NCI-H2029 treated with DMSO at 0.1 percent for 48 hours (cell line): ENCODE measurements at places on chromosomes 11 and 22.

DNA sequence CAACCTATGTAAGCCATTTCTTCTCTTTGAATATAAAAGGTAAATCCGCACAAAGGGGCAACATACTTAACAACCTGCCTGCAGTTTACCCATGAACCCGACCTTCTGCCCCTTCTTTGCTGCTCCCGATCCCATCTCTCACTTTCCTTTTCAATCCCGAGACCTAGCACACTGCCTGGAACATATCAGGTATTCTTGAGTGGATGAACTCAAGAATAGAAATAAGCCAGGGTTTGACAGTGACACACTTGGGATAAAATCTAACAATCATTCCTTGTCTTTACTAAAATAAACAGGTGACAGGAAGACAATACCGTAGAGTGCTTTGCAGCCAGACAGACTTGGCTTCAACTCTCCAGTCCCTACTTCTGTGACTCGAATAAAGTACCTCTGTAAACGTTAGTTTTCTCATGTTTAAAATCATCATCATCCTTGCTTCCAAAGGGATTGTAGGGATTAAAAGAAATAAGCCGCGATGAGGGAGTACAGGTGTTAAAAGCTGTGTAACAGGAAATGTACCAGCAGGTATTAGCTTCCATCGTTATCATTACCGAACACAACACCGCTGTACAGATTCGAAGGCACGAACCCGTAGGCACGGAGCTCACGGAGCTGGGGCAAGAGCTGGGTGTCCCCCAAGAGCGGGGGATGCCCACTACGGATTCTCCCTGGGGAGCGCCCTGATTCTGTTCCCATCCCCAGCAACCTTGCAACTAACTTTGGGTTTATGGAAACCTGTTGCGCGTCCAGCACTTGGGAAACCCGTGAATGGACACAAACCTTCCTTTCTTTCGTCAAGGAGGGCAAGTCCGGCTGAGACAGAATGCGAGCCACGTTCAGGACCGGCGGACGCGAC lies 720 bp downstream of the UFD1 start:
- DNase-seq: no peak

DNA sequence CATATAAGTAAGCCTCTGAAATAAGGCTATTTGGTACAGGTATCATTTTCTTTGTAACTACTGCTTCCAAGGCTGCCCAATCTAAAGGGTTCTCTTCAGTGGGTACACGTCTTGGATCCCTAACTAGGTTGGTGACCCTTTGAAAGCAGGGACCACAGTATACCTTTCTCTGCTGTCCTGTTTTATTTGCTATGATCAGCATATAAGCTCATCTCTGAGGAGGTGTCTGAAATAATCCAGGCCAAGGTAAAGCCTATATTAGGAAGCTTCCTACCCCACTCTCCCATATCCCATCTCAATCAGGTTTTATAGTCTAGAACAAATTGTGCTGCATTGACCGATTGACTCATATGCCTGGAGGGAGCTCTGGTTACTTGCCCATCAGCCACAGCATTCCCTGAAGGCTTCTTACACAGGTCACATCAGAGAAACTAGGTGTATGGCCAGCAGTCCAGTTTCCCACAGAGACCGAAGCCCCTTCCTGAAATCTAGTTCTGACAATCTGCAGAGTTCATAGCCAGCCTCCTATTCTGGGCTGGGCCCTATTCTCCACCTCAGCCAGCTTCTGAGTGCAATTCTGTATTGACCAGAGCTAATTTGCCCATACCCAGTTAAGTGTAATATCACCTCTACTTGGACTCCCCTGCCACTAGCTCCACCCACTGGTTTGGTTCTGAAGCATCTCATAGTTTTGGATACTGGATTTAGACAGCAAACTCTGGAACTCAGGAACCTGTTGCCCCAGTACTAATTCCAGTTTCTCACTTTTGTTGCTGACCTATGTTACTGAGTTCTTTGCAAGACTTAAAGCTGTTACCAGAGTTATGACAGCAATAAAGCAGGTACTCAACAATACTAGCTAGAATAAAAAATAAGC lies 62.1 kb upstream of the ARHGAP20 start:
- DNase-seq: no peak

GRCh38 chr22:37804881-37805809 lies 2.6 kb upstream of the GCAT start:
- DNase-seq: peak; percentile 14

DNA sequence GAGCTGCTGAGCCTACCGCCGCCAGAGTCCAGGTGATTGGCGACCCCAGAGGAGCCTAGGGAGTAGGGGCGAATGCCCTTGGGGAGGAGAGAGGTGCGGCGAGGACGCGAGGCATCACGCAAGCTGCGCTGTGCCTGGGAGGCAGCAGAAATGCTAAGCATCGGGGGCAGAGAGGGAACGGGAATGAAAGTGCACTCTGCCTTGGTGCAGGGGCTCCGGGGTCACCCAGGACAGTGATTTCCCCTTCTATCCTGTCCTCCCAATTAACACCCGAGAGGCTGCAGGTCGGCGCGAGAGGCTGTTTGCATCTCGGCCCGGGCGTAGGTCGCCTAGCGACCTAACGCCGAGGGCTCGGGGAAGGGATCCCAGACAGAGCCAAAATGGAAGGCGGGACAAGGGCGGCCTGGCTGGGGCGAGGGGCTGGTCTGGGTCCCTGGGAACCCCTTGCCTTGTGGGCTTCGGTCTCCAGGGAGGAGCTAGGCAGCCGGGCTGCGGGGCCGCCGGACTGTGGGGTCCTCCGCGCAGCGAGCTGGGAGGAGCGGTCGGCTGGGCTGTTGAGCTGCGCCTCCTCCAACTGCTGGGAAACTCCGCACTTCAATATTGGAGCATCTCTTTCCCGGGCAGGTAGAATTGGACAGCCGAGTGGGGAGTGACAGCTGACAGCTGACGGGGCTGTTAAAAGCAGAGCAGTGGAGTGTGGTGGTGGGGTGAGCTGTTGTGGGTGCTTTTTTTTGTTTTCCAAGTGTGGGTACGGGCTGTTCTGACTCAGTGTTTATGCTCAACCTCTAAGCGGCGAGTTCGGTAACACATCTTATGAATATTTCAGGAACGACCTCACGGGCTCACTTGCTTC lies 657 bp downstream of the ELMOD1 start:
- no peak for DNase-seq

- no peak for DNase-seq
Observed at GRCh38 chr11:35546317-35546716, 20.9 kb upstream of the PAMR1 start.

DNA sequence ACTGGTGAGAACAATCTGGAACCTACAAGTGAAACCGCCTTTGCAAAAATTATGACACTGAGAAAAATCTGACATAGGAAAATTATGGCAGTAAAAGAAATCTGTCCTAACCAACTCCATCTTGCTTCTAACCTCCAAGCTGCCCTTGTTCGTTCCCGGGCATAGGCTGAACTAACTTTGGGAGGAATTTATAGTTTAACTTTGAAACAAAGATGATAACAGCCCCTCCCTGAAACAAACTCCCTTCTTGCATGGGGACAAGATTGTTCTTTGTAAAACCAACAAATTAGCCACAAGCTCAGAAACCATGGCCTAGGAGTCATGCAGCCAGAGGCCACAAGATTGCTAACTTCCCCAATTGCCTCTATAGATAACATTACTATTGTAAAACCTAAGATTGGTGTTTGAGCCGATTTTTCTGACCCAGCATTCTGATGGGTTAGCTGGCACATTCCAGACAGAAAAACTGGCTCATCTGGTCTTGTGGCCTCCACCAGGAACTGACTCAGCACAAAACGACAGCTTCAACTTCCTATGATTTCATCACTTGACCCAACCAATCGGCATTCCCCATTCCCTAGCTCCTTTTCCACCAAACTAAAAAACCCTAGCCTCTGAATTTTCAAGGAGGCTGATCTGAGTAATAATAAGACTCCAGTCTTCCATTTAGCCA lies 3.6 kb upstream of the CCDC81 start:
- no peak for DNase-seq

GRCh38 chr22:32661296-32661695 lies 140.2 kb upstream of the TIMP3 start:
- no peak for DNase-seq

- no peak for DNase-seq
Observed at GRCh38 chr11:15870911-15871310, 485.4 kb downstream of the SOX6 start.

GRCh38 chr11:8230178-8230859 lies 33.4 kb downstream of the LMO1 start:
- DNase-seq: no peak

- DNase-seq: no peak
Observed at GRCh38 chr11:93741882-93742226, 382 bp downstream of the C11orf54 start.

- DNase-seq: no peak
Observed at GRCh38 chr11:76209375-76209972, 3.2 kb upstream of the WNT11 start.

- peak; percentile 87 for DNase-seq
Observed at GRCh38 chr11:59142530-59143507, at the start of gene FAM111A. Gene FAM111A, plus strand, starts transcription at chr11:59142856. Its CDS starts 6,017 bp downstream, at chr11:59148873.

GRCh38 chr22:44955102-44955501 lies 54.7 kb downstream of the PHF21B start:
- no peak for DNase-seq

DNA sequence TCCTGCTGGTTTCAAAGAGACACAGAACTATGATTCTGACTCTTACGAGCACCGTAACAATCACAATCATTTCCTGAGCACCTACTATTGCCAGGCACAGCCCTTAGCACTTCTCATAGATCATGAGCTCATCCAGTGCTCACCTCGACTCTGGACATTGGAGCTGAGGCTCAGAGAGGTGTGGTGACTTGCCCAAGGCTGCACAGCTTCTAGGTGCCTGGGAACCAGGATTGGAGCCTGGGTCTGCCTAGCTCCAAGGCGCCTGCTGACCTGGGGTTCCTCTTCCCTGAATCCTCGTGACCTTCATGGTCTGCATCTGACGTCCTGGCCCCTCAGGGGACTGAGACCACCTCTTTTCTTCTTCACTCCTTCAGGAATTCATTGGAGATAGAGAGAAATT lies 50.6 kb upstream of the CRYBB3 start:
- DNase-seq: no peak

GRCh38 chr11:109192864-109193263 lies 229.1 kb upstream of the C11orf87 start:
- DNase-seq: no peak

- DNase-seq: no peak
Observed at GRCh38 chr11:2470495-2470894, 25.7 kb downstream of the KCNQ1 start.

- no peak for DNase-seq
Observed at GRCh38 chr11:69920345-69921127, 101.3 kb upstream of the FGF3 start.

DNA sequence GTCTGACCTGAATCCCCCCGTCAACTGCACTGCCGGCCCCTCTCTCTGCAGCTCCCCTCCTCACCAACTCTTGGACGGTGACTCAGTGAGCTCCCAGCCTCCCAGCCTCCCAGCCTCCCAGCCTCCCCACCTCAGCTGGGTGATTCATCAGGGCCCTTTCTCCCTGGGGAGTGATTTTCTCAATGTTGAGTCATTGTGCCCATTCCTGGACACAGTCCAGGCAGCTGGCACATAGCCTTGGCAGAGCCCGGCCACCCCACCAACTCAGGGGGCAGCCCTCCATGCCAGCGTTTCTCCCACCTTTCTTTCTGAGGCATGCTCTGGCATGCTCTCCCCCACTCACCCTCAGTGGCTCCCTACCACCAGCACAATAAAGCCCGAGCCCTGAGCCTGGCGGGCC lies 30.7 kb downstream of the PDE2A start:
- no peak for DNase-seq

DNA sequence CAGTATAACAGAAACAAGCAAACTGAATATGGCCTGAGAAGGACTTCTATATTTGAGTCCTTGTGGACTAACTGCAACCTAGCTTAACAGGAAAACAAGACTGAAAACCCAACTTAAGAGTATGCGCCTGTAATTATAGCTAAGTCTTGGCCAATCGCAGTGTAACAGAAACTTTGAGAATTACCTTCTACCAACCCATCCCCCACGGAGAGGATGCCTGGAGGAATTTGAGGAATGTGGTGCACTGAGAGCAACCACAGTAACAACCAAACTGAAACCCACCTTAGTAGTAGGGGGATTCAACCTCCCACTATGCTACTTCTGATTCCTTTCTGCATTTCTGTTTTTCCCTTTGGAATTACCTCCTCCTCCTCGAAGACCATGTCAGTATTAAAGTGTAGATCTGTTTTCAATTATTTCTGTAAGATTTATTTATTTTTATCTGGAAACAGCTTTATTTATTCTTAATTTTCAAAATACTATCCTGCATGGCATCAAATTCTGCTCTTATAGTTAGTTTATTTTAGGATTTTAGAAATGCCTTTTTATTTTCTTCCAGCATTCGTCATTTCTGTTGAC lies 393.6 kb downstream of the KCNA4 start:
- no peak for DNase-seq

- no peak for DNase-seq
Observed at GRCh38 chr22:32949391-32950173, 108.6 kb downstream of the SYN3 start.

DNA sequence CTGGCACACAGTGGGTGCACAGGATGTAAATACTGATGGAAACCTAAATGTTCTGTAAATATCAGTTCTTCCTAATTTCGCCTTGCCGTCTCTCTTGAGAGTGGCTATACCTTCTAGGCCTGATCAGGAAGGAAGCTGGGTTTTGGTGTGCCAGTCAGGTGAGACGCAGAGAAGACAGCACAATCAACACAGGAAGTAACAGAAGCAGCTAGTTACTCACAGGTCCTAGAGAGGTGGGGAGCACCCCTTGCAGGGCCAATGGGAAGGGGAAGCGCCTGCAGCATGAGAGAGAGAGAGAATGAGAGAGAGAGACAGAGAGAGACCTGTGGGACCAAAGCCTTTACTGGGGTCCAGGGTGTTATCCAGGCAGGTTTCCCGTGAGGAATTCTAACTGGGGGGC lies 80.8 kb downstream of the FBLN1 start:
- DNase-seq: no peak

DNA sequence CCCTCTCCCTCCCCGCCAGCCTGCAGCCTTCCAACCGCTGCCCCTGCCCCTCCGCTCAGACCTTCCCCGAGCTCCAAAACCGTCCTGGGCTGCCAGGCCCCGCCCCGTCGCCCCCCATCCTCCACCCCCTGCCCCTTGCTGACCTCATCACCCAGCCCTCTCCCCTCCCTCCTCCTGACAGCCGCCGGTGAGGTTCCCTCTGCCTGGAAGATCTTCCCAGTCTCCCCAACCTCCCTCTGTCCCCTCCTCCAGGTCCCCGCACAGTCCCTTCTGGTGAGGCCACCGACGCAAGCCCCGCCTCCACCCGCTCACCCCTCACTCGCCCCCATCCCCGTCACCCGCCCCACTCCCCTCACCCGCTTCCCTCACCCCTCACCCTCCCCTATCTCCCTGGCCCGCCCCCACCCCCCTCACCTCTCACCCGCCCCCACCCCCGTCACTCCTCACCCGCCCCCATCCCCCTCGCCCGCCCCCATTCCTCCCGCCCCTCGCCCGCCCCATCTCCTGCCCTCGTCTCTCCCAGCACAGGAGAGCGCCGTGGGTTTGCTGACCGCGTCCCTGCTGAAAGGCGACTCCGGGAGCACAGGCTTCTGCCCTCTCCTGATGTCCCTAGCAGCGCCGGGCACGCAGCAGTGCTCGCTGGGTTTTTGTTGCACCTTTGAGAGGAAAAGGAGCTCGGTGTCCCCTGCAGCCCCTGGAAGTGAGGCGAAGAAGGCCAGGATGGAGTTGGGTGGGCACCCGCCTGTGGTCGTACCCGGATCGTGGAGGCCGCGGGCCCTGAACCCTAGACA lies 16.4 kb upstream of the UPK3A start:
- no peak for DNase-seq
